Foreskin keratinocyte (primary cell): ENCODE measurements at places on chromosomes 7 and 10. TPM values are rescaled to one million over a fixed set of nuclear protein-coding genes. Genes with fewer than 3 reads are reported as not detected.

DNA sequence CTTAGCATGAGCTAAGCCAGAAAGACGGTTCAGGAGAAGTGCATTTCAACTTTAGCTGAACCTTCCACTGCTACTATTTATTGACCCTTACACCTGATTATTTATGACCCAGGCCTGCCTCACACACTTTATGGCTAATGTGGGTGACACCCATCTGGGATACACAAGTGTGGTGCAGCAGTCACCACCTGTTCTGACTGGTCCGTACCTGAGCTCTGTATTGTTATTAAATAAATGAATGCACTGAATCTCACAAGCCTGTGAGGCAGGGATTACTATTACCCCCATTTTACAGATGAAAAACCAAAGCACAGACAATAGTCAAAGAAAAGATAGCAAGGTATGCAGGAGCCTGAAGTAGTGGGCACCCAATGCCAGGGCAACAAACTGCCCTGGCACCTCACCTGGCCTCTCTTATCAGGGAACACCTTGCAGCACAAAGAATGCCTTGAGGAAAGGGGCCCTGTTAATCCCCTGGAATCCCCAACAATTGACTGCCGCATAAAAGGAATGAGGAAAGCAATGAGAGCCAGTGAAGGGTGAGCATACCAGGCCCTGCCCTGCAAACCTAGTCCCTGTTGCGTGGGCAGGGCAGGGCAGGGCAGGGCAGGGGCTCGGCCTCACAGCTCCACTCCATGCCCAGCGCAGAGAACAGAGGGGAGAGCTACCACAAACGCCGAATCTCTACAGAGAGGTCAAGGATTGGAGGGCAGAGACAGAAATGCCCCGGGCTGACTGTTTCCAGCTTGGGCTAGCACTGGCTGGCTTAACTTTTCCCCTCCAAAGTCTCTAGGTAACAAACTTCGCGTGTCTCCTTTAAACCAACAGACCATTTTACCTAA is 1.3 kb downstream of the ANXA11 start:
- DNase-seq, result peak; percentile 53

DNA sequence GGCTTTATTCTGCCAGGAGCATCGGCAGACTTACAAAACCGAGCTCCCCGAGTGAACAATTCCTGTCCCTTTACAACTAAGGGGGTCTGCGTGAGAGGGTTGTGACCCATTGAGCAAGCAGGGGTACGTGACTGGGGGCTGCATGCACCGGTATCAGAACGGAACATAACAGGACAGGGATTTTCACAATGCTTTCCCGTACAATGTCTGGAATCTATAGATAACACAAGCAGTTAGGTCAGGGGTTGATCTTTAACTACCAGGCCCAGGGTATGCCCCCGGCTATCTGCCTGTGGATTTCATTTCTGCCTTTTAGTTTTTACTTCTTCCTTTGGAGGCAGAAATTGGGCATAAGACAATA is 38.1 kb upstream of the GSDME start:
- DNase-seq, result no peak

DNA sequence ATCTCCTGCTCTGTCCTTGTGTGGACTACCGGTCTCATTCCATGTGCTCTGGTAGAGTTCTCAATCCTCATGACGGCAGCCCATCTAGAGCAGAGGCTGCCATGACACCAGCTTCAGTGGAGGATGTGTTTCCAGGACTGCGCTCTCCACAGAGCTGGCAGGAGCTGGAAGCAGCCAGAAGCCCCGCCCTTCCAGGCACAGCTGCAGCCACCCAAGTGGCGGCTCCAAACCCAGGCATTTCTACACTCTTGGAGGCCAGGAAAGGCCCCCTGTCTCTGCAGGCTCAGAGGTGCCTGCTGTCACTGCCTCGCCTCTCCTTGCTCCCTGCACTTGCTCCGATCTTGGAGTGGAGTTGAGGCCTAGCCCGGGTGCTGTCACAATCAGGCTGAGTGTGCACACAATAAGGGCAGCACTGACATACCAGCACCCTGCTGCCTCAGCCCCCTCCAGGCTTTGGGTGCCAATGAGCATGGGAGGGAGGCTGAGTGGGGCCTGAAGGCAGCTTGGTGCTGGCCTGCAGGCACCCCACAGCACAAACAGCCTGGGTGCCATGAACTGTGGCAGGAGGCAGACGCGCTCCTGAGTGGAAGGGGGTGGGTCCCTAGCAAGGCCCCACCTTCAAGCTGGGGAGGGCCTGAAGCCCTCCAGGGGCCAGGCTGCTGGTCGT is 122.1 kb downstream of the LRRN3 start:
- DNase-seq, result no peak

DNA sequence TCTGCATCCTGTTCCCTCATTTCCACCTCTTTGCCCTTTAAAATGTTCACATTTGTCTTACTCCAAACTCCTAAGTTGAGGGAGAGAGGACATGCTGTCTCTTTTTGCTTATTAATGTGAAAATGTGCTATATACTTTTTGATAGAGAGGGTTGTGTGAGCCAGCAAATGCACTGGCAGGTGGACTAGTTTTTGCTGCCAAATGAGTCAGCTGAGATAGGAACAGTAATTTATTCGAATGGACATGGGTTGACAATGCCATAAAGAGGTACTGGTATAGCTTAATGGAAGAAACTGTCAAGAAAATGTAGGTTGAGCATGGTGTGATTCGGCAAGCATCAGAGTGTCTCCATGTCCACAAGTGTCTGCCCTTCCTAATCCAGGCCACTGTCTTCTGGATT is 9.2 kb upstream of the TRUB1 start:
- DNase-seq, result no peak

DNA sequence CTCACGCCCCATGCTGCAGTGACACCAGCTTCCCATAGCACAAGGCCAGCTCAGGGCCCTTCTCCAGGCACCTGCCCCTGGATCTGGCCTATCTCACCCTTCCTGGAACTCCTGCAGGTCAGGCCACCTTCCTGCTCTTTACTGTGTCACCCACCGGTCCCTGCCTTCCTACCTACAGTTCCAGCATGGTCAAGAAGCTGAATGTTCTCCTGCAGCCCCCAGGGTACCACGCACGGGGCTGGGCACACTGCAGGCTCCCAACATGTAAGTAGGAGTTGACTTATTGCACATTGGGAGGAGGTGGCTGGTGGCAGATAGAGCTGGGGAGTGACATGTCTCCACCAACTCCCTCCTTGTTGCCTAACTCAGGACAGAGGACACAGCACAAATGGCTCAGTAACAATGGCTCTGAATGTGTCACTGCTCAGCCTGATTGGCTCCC is 14.5 kb downstream of the ITPRIP start:
- no peak for DNase-seq

GRCh38 chr7:151010307-151011096 is 13.8 kb downstream of the ATG9B start:
- peak; percentile 32 for DNase-seq

GRCh38 chr7:128210590-128211570 is 30.2 kb upstream of the LEP start:
- no peak for DNase-seq

DNA sequence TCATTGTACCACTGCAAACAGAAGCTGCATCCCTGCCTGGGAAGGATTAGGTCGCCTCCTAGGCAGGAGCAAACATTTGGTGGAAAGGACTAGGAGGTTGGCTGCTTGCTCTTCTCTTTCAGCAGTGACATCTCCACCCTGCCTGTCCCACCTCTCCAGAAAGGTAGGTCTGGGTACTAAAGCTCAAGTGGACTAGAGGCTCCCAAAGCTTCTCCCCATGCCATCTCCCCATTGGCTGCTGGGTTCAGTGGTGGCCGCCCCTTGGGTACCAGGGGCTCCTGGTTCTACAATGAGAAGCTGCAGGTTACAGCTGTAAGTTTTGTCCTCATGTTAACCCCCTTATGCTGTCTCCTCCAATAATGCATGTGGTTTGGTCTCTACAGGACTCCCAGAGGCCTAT is 180.7 kb upstream of the MKI67 start:
- no peak for DNase-seq

DNA sequence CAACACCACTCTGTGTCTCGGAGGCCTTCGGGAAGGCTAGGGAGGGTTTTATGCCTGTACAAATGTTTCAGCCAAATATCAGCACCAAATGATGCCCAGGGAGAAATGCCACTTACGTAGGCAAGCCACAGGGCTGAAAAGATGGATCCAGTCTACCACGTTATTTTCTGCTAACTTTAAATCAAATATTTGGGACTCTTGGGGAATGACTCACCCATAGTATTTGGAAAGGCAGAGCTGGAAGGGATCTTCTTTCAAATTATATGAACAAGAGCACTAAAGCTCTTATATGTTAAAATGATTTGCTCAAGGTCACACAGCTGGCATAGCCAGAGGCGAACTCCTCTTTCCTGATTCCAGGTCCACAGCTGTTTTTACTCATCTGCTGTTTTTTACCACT is 591.4 kb downstream of the SORCS1 start:
- peak; percentile 87 for DNase-seq

DNA sequence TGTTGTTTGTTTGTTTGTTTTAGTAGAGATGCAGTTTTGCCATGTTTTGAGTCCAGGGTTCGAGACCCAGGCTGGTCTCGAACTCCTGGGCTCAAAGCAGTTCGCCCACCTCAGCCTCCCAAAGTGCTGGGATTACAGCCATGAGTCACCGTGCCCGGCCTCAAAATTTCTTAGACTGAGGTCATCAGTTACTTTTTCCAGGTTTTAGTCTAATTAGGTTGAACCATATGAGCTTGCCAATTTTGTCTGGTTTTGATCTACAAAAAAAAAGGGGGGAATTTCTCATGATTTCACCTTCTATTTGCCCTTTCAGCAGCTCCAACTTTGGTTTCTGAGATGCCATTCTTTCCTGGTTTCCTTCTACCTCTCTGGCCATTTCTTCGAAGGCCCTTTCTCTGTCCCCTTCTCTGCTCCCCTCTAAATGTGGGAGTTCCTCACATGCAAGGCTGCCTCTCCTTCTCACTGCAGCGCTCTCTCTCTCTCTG is 5.5 kb downstream of the CUEDC2 start:
- DNase-seq, result no peak

DNA sequence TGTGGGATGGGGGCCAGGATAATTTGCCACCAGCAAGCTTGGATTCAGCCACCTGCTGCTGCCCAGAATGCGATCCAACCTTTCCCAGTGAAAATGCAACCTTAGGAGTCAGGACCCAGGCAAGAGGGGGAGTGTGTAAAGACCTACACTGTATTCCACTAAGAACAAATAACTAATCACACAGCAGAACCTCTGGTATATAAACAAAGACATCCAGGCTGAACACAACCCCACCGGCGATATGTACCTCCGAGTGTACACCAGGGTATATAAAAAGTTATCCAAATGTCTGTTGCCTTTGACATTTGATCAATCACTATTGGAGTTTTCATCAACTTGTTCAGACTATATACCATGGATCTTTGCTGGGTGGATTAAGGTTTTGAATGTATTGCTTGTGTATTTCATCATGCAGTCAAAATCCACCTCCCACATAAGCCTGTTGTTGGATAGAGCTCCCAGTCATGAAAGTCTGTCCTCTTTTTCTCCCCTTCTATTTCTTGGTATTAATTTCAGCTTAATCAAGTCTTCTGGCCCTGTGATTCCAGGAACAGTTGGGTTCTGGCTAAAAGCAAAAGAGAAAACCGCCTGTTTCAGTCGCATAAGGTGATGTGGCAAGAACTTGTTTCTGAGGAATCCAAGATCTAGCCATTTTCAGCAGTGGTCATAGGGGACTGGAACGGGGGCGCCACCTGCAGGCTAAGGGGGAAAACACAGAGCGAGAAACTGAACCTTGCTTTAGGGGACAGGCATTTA is 290.7 kb downstream of the CCDC3 start:
- peak; percentile 56 for DNase-seq

GRCh38 chr7:22240904-22241571 is 115.9 kb downstream of the RAPGEF5 start:
- no peak for DNase-seq

DNA sequence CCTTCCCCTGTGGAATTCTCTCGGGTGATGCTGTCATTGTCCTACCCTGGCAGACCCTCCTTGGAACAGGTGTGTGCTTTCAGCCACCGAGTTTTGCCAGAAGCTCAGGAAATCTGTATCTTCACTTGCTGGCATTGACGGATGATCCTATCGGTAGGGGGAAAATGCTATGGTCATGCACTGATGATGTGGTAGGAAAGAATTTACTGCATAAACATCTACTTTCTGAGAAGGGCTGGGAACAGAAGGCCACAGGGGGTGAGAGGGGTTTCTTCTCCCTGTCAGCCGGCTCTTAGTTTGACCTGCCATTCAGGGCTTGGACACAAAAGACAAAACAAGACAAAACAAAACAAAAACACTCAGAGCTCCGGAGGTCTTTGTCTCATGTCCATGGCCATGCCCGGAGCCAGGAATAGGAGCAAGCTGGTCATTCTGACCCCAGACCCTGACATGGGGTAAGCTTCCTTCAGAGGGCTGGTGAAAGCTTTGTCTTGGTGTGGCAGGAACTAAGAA is 43.6 kb upstream of the CARD11 start:
- no peak for DNase-seq

Gene SLC26A3
- not detected in 2 replicates for total RNA-seq

Gene PIK3CG
- total RNA-seq, result not detected in 2 replicates

Gene FANK1
- 4.1 and 5.8 TPM in 2 replicates for total RNA-seq

Gene PRSS37
- not detected in 2 replicates for total RNA-seq

Gene ITIH5
- not detected in 2 replicates for total RNA-seq

Gene ADCY1
- total RNA-seq, result 0.56 and 0.58 TPM in 2 replicates

Gene EBLN1
- not detected in 2 replicates for total RNA-seq

Gene EIF5AL1
- total RNA-seq, result 0.31 and 0.42 TPM in 2 replicates

Gene OPALIN
- not detected in 2 replicates for total RNA-seq
